Sigmoid colon (tissue), 7 donors: ENCODE measurements at places on chromosomes 5 and 9. TPM values are rescaled to one million over a fixed set of nuclear protein-coding genes. Genes with fewer than 3 reads are reported as not detected.

- no peak overlapping the region for H3K4me3 ChIP-seq
- no peaks in the 10 kb centered on the region for H3K27me3 ChIP-seq
- H3K4me1 ChIP-seq: no peaks in the 10 kb centered on the region
- DNase-seq: no peak
- no peaks in the 10 kb centered on the region for H3K36me3 ChIP-seq
These were observed 73.6 kb downstream of the CDH12 start for GRCh38 chr5:22779499-22779898.

- H3K27me3 ChIP-seq: no peaks in the 10 kb centered on the region
- no peak overlapping the region for H3K4me3 ChIP-seq
- DNase-seq: no peak
- H3K36me3 ChIP-seq: no peaks in the 10 kb centered on the region
These were observed 36.0 kb upstream of the SPATA31C2 start for GRCh38 chr9:88174324-88174723.

DNA sequence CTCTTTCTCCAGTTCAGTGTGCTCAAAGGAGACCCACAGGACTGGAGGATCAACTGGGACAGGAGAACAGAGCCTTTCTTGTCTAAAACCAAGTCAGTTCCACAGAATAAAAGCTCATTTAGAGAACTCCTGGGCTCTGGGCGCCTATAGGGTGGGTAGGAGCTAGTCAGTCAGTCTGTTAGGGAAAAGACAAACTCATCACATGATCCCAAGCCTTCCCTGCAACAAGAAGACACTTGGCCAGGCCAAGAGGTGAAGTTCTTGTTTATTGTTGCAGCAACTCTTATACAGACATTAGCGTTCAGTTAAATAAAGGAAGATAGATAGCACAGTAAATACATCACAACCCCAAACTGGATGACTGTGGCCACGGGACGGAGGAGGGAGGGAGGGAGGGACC lies 102.3 kb downstream of the ENTREP1 start:
- no peaks in the 10 kb centered on the region for H3K27me3 ChIP-seq
- no peak for DNase-seq
- no peak overlapping the region for H3K27ac ChIP-seq
- H3K4me3 ChIP-seq: no peak overlapping the region
- no peaks in the 10 kb centered on the region for H3K36me3 ChIP-seq

- no peak for DNase-seq
- no peak overlapping the region for H3K4me3 ChIP-seq
- peaks cover 45% of the 10 kb centered on the region for H3K4me1 ChIP-seq
- H3K27me3 ChIP-seq: no peaks in the 10 kb centered on the region
- peaks cover 33% of the 10 kb centered on the region for H3K36me3 ChIP-seq
- no peak overlapping the region for H3K27ac ChIP-seq
These were observed 11.6 kb downstream of the DIPK1B start for GRCh38 chr9:136723989-136724388.

DNA sequence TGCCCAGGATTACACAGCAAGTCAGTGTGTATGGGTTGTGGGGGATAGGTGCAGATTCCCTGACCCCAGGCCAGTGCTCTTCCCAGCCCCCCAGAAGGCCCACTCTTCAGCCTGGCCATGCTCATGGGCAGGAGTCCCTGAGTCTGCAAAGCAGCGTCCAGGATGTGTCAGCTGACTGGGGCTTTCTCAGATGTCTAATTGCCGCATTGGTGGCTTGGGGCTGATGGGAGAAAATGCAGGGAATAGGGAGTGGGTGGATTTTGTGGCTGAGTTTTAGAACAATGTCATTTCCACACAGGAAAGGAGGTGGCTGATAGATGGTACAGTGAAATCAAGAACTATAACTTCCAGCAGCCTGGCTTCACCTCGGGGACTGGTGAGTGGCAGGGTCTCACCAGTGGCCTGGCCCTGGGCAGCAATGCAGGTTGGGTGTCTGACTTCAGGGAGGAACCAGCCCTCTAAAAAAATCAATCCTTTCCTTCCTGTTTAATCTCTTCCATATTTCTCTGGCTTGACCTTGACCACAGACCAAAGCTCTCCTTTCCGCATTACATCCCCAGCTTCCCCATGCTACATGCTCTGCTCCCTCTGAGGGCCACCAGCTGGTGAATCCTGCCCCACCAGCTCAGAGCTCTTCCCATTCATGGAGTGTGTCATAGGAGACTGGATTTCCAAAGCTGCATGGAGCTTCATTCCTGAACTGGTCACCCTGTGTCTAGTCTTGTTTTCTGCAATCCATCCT lies 14.2 kb downstream of the GLIPR2 start:
- H3K4me3 ChIP-seq: no peak overlapping the region
- no peaks in the 10 kb centered on the region for H3K27me3 ChIP-seq
- DNase-seq: no peak
- H3K36me3 ChIP-seq: no peaks in the 10 kb centered on the region

GRCh38 chr5:65555287-65555686 lies 7.7 kb downstream of the CENPK start:
- DNase-seq: no peak
- H3K4me3 ChIP-seq: no peak overlapping the region
- no peaks in the 10 kb centered on the region for H3K36me3 ChIP-seq
- H3K27ac ChIP-seq: no peak overlapping the region

DNA sequence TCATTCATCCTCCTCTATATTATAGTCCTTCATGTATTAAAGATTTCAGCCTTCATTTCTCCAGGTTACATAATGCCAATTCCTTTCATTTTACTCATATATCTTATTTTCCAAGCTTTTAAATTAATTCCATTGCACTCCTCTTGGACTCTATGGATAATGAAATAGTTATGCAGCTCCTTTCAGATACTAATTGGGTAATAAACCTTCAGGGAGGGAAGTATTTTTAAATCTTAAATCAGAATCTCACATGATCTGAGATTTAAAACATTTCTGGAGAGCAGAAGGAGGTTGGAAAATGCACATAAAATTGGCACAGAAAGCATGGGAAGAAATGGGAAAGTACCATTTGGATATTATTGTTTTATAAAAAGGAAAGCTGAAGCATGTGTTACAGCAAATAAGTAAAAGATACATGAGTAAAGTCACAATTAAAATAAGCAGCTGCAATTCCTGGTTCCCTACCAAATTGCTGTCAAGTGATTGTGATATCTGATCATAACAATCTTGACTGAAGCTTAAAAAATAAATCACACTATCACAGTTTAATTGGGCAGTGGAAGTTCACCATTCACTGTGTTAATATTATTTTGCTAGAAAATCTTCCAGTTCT lies 257.9 kb upstream of the NREP start:
- DNase-seq: no peak
- no peak overlapping the region for H3K27ac ChIP-seq
- no peak overlapping the region for H3K4me3 ChIP-seq
- H3K36me3 ChIP-seq: no peaks in the 10 kb centered on the region
- H3K4me1 ChIP-seq: no peaks in the 10 kb centered on the region

- no peak for DNase-seq
- no peak overlapping the region for H3K27ac ChIP-seq
- peaks cover 18% of the 10 kb centered on the region for H3K4me1 ChIP-seq
- H3K4me3 ChIP-seq: no peak overlapping the region
These were observed 1.1 kb upstream of the CD14 start for GRCh38 chr5:140634103-140634502.

The NTNG2 gene
- total RNA-seq: 0.36 TPM
